Lung (tissue), 17 donors: ENCODE measurements at places on chromosomes 1 and 21. TPM values are rescaled to one million over a fixed set of nuclear protein-coding genes. Genes with fewer than 3 reads are reported as not detected.
A peak's percentile ranks its signal among the peaks of the same experiment; 100 is the strongest.

The AXDND1 gene
- 2.7 TPM for total RNA-seq

The WNT3A gene
- total RNA-seq = 0.09 TPM

The RHD gene
- not detected for total RNA-seq

The RPS6KC1 gene
- total RNA-seq = 41.6 TPM

The WDTC1 gene
- 38.1 TPM for total RNA-seq

The CD101 gene
- 2.2 TPM for total RNA-seq

The SLC19A1 gene
- total RNA-seq = 42.0 TPM

The PBX1 gene
- 58.0 TPM for total RNA-seq

The SUSD4 gene
- 17.0 TPM for total RNA-seq

The RCSD1 gene
- 29.4 TPM for total RNA-seq

The FMO4 gene
- 12.5 TPM for total RNA-seq

The ARL8A gene
- total RNA-seq = 82.0 TPM

The ACTN2 gene
- 6.6 TPM for total RNA-seq

The ADCY10 gene
- total RNA-seq = not detected

The ETS2 gene
- 186 TPM for total RNA-seq

DNA sequence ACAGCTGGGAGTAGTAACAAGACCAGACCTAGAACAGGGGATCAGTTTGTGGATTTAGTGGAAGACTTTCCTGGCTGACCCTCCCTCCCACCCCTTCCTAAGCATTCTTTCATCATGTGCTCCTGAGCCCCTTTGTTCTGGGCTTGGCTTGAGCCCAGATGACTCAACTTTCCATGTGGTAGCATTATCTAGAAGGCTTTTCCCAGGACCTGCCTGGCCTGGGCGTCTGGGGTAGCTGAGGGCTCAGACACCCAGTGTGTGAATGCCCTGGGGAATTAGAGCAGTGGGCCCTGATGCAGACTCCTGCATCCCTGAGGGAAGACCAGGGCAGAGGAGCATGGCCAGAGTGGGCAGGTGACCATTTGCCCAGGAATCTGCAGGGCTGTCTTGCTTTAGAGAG lies 44.1 kb upstream of the TSPAN2 start:
- H3K4me3 ChIP-seq = no peak overlapping the region
- no peak overlapping the region for H3K27ac ChIP-seq
- no peak for DNase-seq
- no peaks in the 10 kb centered on the region for H3K27me3 ChIP-seq
- H3K36me3 ChIP-seq = no peaks in the 10 kb centered on the region
- H3K4me1 ChIP-seq = no peaks in the 10 kb centered on the region

DNA sequence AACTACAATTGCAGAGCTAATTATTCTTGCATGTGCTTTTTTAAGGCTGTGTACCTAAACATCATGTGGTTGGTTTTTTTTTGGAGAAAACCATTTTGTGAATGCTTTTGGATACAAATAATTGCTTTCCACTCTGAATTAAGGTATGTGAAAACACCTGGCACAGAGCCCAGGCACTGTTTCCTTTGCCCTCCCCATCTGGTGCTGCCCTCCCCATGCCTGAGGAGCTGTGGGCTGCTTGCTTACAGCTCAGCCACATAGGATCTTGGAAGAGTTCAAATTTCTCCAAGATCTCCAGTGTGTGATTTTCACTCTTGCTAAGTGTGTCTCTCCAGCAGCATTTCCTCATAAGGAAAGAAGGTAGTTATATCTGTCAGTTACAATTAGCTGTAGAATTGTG lies 27.8 kb downstream of the DNM3 start:
- no peak overlapping the region for H3K4me3 ChIP-seq
- H3K27me3 ChIP-seq = no peaks in the 10 kb centered on the region
- H3K36me3 ChIP-seq = no peaks in the 10 kb centered on the region
- H3K4me1 ChIP-seq = no peaks in the 10 kb centered on the region
- DNase-seq = no peak

DNA sequence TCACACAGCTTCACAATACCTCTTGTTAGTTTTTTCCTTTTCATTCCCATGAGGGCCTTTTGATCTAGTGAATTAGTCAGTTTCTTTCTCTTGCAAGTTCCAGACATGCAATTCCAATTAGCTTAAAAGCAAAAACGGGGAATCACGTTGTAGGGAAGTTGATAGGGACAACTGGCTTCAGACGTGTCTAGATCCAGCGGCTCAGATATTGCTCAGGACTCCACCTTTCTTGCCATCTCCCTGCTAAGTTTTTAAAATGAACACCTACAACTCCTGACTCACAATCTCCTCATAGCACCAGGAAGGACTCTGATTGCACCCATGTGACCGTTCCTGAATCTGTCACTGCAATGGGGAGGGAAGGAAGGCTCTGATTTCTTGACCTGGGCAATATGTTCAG lies 63.8 kb upstream of the ARHGAP29 start:
- H3K27me3 ChIP-seq = no peaks in the 10 kb centered on the region
- H3K27ac ChIP-seq = peak overlapping the region; percentile 32
- H3K36me3 ChIP-seq = no peaks in the 10 kb centered on the region
- peaks cover 3% of the 10 kb centered on the region for H3K4me1 ChIP-seq

- H3K27ac ChIP-seq = no peak overlapping the region
- peaks cover 46% of the 10 kb centered on the region for H3K36me3 ChIP-seq
- no peaks in the 10 kb centered on the region for H3K4me1 ChIP-seq
- DNase-seq = no peak
Measured at GRCh38 chr1:58664881-58665280, 35.0 kb downstream of the MYSM1 start.

GRCh38 chr1:62263006-62263813 lies 56.0 kb downstream of the KANK4 start:
- H3K4me1 ChIP-seq = peaks cover 12% of the 10 kb centered on the region
- no peaks in the 10 kb centered on the region for H3K27me3 ChIP-seq
- peak; percentile 72 for DNase-seq
- no peak overlapping the region for H3K4me3 ChIP-seq
- no peaks in the 10 kb centered on the region for H3K36me3 ChIP-seq
- H3K27ac ChIP-seq = no peak overlapping the region

- no peaks in the 10 kb centered on the region for H3K27me3 ChIP-seq
- DNase-seq = no peak
- H3K4me1 ChIP-seq = peaks cover 33% of the 10 kb centered on the region
Measured at GRCh38 chr21:43614839-43615238, 44.4 kb downstream of the HSF2BP start.

DNA sequence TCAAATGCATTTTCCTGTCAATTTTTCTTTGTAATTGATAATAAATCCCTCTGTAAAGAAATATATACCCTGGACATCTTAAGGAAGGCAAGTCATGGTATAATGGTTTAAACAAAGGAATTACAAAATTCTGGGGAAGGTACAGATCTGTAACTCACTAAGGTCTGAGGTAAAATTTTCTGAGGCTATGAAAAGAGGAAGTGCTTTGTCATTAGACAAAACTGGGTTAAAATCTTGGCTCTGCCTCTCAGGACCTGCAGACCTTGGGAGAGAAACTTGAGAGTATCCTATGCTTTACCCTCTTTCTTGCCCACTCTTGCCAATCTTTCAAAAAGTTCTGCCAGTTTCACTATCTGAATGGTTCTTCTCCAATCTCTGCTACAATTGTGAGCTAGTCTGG lies 26.8 kb upstream of the BEND5 start:
- no peaks in the 10 kb centered on the region for H3K27me3 ChIP-seq
- H3K4me1 ChIP-seq = peaks cover 13% of the 10 kb centered on the region
- H3K27ac ChIP-seq = no peak overlapping the region

- peaks cover 3% of the 10 kb centered on the region for H3K27me3 ChIP-seq
- peaks cover 26% of the 10 kb centered on the region for H3K4me1 ChIP-seq
- no peak overlapping the region for H3K4me3 ChIP-seq
- H3K36me3 ChIP-seq = no peaks in the 10 kb centered on the region
Measured at GRCh38 chr1:8023287-8023994, 2.7 kb downstream of the ERRFI1 start.

DNA sequence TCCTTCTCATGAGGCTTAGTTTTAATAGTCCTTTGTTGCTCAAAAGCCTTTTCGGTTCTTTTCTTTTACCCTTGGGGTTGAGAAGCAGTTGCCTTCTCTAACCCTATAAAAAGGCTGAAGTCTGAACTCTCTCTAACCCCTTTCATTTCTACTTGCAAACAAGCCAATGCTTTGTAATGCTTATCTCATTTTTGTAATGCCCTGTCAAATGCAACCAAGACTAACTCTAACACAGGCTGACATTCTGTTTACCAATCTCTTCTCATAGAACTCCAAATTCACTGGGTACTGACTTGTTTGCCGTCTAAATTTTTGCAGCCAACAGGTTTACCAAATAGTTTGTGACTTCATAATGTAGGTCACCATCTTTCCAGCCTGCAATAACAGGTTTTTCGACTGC lies 233.9 kb upstream of the SNX7 start:
- H3K27ac ChIP-seq = no peak overlapping the region
- H3K27me3 ChIP-seq = no peaks in the 10 kb centered on the region
- no peaks in the 10 kb centered on the region for H3K4me1 ChIP-seq
- DNase-seq = peak; percentile 18
- no peaks in the 10 kb centered on the region for H3K36me3 ChIP-seq

- DNase-seq = no peak
- no peaks in the 10 kb centered on the region for H3K27me3 ChIP-seq
- peaks cover 30% of the 10 kb centered on the region for H3K36me3 ChIP-seq
- H3K4me1 ChIP-seq = no peaks in the 10 kb centered on the region
- no peak overlapping the region for H3K4me3 ChIP-seq
- H3K27ac ChIP-seq = no peak overlapping the region
Measured at GRCh38 chr1:11948822-11949458, 14.4 kb downstream of the PLOD1 start.

- no peaks in the 10 kb centered on the region for H3K27me3 ChIP-seq
- no peaks in the 10 kb centered on the region for H3K36me3 ChIP-seq
Measured at GRCh38 chr1:220552672-220553260, 24.8 kb downstream of the MARK1 start.

DNA sequence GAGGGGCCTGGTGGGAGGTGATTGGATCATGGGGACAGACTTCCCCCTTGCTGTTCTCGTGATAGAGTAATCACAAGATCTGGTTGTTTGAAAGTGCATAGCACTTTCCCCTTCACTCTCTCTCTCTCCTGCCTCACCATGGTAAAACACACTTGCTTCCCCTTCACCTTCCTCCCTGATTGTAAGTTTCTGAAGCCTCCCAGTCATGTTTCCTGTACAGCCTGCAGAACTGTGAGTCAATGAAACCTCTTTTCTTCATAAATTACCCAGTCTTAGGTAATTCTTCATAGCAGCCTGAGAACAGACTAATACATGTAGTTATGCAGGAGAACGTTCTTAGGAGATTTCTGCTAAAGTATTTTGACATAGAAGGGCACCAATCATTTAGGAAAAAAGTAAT lies 59.9 kb upstream of the FBXO28 start:
- H3K36me3 ChIP-seq = no peaks in the 10 kb centered on the region
- no peak overlapping the region for H3K27ac ChIP-seq

DNA sequence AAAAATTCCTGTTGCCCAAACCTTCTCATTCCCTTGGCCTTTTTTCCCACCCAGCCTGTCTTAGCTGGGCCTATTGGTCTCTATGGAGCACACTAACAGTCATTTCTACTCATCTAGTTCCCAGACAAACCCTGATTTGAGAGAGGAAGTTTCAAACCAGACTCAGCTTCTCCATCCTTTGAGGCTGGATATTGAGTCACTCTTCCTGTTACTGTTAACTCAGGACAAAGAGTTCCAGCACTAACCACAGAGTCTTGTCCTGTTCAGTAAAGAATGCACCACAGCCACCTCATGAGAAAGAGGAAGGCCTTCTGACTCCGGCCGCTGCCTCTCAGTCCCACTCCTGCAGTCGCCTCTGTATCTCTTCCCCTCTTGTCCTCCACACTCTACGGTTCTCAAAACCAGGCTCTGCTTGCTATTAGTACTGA lies 137.8 kb downstream of the PTPRC start:
- peaks cover 4% of the 10 kb centered on the region for H3K4me1 ChIP-seq
- H3K4me3 ChIP-seq = no peak overlapping the region
- no peaks in the 10 kb centered on the region for H3K36me3 ChIP-seq
- peak overlapping the region; percentile 41 for H3K27ac ChIP-seq

- H3K4me3 ChIP-seq = no peak overlapping the region
- H3K27me3 ChIP-seq = no peaks in the 10 kb centered on the region
- H3K4me1 ChIP-seq = no peaks in the 10 kb centered on the region
Measured at GRCh38 chr1:87428883-87429282, 100.2 kb downstream of the LMO4 start.

GRCh38 chr1:170967042-170967910 lies 31.9 kb downstream of the MROH9 start:
- H3K27me3 ChIP-seq = no peaks in the 10 kb centered on the region
- no peaks in the 10 kb centered on the region for H3K36me3 ChIP-seq
- DNase-seq = peak; percentile 75
- no peak overlapping the region for H3K27ac ChIP-seq

GRCh38 chr1:232471250-232471649 lies 158.7 kb downstream of the SIPA1L2 start:
- no peaks in the 10 kb centered on the region for H3K27me3 ChIP-seq
- H3K4me1 ChIP-seq = peaks cover 3% of the 10 kb centered on the region
- no peak for DNase-seq

DNA sequence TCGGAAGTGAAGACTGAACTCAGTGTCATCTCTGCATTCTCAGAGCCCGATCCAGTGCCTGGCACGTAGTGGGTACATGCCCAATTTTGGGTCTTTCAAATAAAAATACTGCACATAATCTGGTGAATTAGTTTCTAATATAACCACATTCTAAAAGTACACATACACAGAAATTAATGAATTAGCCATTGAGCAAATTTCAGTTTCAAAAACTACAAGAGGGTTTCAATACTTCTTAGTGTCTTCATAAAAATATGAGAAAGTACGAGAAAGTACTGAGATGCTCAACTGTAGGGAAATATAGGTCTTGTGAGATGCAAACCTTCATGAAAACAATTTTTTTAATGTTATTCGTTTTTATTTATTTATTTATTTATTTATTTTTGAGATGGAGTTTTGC lies 86.9 kb downstream of the SMYD2 start:
- H3K4me3 ChIP-seq = no peak overlapping the region
- H3K27me3 ChIP-seq = no peaks in the 10 kb centered on the region
- DNase-seq = no peak
- H3K4me1 ChIP-seq = peaks cover 11% of the 10 kb centered on the region
- H3K36me3 ChIP-seq = peaks cover 8% of the 10 kb centered on the region
- no peak overlapping the region for H3K27ac ChIP-seq

- no peak for DNase-seq
- no peak overlapping the region for H3K4me3 ChIP-seq
- no peak overlapping the region for H3K27ac ChIP-seq
- no peaks in the 10 kb centered on the region for H3K36me3 ChIP-seq
- peaks cover 3% of the 10 kb centered on the region for H3K4me1 ChIP-seq
Measured at GRCh38 chr1:58909914-58910681, 126.3 kb upstream of the JUN start.

- peak; percentile 37 for DNase-seq
- H3K27ac ChIP-seq = no peak overlapping the region
- no peaks in the 10 kb centered on the region for H3K27me3 ChIP-seq
- H3K4me1 ChIP-seq = no peaks in the 10 kb centered on the region
Measured at GRCh38 chr1:203172184-203173010, 3.2 kb downstream of the MYBPH start.

- no peaks in the 10 kb centered on the region for H3K36me3 ChIP-seq
- no peak overlapping the region for H3K4me3 ChIP-seq
- no peak overlapping the region for H3K27ac ChIP-seq
- H3K4me1 ChIP-seq = no peaks in the 10 kb centered on the region
- no peak for DNase-seq
Measured at GRCh38 chr1:232372431-232372830, 257.5 kb downstream of the SIPA1L2 start.

GRCh38 chr1:5711079-5711478 lies 281.1 kb downstream of the NPHP4 start:
- H3K36me3 ChIP-seq = no peaks in the 10 kb centered on the region
- no peak overlapping the region for H3K27ac ChIP-seq
- H3K27me3 ChIP-seq = no peaks in the 10 kb centered on the region
- no peak for DNase-seq
- H3K4me1 ChIP-seq = no peaks in the 10 kb centered on the region

GRCh38 chr1:199205740-199206441 lies 567.1 kb downstream of the PTPRC start:
- H3K27ac ChIP-seq = no peak overlapping the region
- no peak for DNase-seq
- no peak overlapping the region for H3K4me3 ChIP-seq
- H3K36me3 ChIP-seq = no peaks in the 10 kb centered on the region
- H3K27me3 ChIP-seq = no peaks in the 10 kb centered on the region

- H3K27me3 ChIP-seq = no peaks in the 10 kb centered on the region
- H3K27ac ChIP-seq = no peak overlapping the region
Measured at GRCh38 chr1:92877081-92877711, 45.4 kb downstream of the RPL5 start.
